GM23248 (cell line): ENCODE measurements at places on chromosomes 6 and 20. TPM values are rescaled to one million over a fixed set of nuclear protein-coding genes. Genes with fewer than 3 reads are reported as not detected.

GRCh38 chr6:125742024-125742423, 7.4 kb upstream of the HEY2 start:
- DNase-seq, result no peak

DNA sequence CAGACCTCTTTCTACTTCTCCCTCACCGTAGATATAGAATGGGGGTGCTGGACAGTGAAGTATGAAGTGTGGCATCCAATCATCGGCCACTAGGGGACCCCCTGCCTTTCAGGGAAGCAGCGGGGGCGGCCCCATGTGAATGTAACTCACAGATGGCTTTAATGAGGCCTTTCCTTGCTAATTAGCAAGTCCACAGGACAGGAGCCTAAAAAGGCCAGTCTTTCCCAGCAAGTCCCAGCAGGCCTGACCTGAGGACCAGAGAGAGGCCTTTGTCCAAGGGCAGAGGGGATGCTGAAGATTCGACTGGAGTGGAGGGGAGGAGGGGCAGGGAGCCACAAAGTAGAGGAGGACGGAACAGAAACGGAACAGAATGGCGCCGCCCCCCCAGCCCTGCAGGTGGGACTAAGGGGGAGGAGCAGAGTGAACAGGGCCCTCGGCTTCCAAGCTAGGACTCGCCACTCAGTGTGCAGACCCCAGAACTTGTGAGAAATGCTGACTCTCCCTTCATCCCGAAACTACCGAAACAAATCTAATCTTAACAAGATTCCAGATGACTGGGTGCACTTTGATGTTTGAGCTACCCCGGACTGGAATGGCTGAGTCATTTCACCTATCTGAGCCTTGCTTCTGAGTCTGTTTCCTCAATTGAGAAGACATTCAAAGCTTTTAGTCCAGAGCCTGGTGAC, 5.8 kb downstream of the C6orf132 start:
- DNase-seq, result peak; percentile 82

- peak; percentile 82 for DNase-seq
Measured at GRCh38 chr6:56347526-56347925, 100.1 kb upstream of the COL21A1 start.

DNA sequence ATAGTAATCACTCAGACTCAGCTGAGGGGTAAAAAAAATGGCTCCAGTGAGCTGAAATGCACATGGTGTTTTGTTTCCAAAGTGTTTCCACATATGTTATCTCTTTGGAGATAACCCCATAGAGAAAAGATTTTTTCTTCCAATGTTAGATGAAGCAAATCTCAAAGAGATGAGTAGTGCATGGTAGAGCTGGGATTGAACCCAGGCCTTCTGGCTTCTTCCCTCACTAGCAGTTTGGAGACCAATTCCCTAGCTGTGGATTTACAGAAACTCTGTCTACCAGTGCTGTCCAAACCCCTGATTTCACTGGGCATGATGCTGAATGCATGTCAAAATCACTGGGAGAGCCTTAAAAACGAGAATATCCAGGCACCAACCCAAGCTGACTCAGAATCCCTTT, 165.1 kb downstream of the LRFN2 start:
- DNase-seq, result no peak

GRCh38 chr20:32333181-32333987, 24.7 kb upstream of the ASXL1 start:
- DNase-seq, result no peak

DNA sequence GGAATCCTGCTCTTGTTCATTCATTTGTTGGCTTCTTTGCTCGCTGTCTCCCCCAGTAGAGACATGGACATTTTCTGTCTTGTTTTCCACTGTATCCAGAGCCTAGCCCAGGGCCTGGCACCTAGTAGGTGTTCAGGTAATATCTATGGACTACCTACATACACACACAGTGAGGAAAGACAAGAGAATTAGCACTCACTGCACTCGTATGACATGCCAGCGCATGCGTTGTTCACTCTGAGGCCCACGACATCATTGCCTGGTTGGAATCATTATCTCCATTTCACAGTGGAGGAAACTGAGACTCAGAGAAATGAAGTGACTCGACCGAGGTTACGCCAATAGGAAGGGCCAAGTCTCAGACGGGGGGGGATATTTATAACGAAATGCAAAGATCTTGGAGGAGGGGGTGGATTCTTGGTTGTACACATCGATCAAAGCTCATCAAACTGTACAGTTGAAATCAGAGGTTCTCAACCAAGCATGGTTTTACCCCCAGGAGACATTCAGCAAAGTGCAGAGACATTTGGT, 140.1 kb upstream of the PTPN1 start:
- DNase-seq, result no peak

The VWA7 gene
- total RNA-seq, result 0.54 TPM in 1 of 2 replicates, not detected in the other

The MSH5 gene
- total RNA-seq, result 4.3 and 7.1 TPM in 2 replicates

The SALL4 gene
- total RNA-seq, result not detected in 2 replicates

The KLHDC3 gene
- total RNA-seq, result 124 and 129 TPM in 2 replicates

The ANGPT4 gene
- total RNA-seq, result not detected in 2 replicates
